Panc1 (cell line): ENCODE measurements at places on chromosomes 1 and 21.

DNA sequence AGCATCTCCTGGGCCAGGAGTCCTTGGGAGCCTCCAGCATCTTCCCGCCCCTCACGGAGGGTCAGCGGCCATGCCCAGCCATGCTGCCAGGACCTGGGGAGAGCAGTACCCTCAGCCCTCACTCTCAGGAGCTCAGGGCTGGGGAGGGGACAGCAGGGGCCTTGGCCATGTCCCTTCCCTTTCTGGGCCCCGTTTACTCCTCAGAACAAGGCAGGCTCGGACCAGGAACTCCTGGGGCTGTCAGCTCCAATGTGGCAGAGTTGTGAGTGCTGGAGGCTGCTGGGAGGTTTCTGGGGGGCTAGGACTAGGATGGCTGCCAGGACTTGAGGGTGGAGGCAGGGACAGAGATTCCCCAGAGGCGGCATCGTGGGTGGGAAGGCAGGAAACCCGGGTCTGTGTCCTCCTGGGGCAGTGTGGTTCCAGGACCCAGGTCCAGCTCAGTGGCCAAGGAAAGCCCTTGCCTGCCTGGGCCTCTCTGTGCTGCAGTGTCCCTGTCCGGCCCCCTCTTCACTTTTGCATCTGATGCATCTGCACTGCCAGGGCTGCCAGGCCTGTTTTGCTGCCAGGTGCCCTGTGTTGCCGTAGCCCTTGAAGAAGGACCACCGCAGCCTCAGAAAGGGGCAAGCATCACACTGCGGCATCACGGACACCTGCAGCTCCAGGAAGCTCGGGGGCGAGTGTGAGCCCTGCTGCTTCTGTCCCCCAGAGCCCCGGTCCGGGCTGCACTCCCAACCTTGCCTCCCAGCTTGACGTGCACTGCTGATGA lies 223.9 kb downstream of the CAMTA1 start:
- no peak for DNase-seq

DNA sequence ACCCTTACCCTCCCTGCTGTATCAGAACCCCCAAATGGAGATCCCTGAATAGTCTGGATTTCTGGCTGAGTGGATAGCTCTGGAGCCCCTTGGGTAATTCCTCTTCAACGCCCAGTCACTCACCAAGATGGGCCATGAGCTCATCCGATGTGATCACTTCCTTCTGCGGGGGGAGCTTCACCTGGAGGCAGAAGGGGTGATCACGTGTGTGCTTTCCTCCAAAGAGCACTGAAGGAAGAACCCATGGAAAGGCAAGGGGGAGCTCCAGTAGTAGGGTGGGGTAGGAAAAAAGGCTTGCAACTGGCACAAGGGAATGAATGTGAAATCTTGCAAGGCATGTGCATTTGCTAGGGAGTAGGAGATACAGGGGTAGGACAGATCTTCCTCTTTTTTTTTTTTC lies 5.1 kb downstream of the MINDY1 start:
- DNase-seq, result no peak

DNA sequence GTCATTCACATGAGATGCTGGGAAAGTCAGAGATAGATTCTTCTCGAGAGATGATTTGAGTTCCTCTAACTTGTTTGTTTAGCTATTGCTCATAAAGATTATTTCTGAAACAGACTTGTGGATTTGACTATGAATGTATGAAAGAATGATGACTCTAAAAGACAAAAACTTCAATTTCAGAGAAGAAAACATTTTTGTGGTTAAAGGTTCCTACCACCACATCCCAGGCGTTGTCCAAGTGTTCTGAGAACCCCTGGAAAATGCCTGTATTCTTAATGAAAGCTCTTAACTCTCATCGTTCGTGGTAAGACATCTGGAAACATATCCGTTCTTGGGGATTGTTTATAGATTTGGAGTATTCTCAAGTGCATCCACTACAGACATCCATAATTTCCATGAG lies 228.7 kb downstream of the BARHL2 start:
- no peak for DNase-seq

DNA sequence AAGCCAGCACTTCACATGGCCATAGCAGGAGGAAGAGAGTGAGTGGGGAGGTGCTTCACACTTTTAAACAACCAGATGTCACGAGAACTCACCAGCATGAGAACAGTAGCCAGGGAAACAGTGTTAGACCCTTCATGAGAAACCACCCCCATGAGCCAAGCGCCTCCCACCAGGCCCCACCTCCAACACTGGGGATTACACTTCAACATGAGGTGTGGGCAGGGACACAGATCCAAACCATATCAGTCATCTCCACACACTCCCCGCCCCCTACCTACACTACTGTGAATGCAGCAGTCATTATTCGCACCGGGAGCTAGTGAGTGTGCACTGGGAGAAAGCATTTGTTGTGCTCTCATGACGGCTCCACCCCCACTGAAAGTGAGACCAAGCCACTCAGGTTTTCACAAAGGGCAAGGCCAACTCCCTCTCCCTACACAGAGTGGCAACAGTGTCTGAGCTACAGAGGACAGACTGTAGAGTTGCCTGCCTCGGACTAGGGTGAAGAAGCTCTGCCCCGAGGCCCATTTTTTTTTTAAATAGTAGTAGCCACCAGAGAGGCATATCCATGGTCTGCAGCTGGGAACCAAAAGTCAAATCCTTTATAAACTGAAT lies 125.6 kb downstream of the BARHL2 start:
- DNase-seq, result no peak
